ENCODE measurements at places on chromosomes 12 and 14.

- DNase-seq, result no peak
Measured at GRCh38 chr14:70919774-70920173, 12.5 kb downstream of the PCNX1 start.

DNA sequence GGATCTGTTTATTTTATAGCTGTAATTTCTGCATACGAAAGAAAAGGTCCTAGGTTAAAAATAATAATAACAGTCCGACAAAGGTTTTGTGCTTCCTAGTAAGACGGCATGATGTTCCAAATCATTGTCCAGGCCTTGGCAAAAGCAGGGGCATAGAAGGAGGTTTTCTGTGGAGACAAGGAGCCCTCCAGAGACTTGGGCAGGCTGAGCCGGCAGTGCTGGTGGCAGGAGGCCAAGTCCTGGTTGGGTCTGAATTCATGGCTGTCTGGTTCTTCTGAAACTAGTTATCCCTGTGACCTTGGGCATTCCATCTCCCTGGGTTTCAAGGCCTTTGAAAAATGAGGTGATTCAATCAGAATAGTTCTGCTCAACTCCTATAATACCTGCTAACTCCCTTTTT is 44.0 kb downstream of the KCNK13 start:
- no peak for DNase-seq

GRCh38 chr14:29814156-29815015 is 113.3 kb downstream of the PRKD1 start:
- DNase-seq, result peak; percentile 63

- peak; percentile 53 for DNase-seq
Measured at GRCh38 chr14:93788543-93789227, 400 bp upstream of the PRIMA1 start.

DNA sequence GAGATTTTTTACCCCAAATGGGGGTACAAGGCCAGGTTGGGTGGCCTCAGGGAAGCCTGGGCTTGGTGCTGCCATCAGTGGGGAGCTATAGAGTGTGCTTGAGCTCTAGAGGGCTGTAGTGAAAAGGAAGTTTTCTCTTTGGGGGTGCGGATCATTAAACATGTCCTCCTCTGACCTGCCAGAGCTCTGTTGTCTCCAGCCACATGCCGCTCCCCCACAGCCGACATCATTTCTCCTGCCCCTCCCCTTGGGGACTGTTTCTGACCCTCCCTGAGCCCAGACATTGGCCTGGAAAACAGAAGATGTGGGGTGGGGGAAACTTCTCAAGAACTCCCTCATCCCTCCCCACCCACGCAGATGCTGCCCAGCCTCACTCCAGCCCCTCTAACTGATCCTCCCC is 25.3 kb downstream of the DTX1 start:
- no peak for DNase-seq

DNA sequence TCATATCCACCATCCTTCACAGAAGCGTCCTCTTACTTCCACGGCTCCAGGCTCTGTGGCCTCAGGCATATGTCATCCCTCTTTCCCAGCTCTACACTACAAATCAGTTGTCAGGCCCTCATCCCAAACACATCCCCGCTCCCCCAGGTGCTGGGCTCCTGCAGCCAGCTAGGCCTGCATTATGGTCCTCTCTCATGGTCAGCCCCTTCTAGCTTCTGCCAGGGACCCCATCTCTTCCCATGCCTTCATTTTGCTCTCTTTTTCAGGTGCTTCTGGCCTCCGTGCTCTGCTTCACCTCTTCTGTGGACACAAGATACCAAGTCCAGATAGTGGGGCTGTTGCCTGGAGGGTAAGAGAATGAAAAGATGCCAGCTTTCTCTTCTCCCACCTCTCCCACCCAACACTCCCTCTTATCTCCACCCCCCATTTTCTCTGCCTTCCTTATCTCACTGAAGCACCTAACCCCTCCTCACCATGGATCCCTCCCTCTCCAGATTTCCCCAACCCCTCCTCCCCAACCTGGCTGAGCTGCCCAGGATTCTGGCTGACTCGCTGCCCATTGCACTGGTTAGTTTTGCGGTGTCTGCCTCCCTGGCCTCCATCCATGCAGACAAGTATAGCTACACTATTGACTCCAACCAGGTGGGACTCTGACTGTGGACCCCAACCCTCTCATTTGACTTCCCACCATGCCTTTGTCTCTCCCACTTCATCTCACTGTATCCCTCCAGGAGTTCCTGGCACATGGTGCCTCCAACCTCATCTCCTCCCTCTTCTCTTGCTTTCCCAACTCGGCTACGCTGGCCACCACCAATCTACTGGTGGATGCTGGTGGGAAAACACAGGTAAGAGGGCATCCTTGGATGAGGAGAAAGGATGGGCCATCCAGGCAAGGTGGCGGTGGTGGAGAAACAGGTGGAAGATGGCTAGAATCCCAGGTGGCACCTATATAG is 10.4 kb downstream of the B4GALNT1 start:
- DNase-seq, result no peak

Measured in hindlimb muscle (tissue), 1 donor.